KG1 (cell line): ENCODE measurements at places on chromosomes 4 and X.

GRCh38 chrX:33465137-33465536, 253.8 kb upstream of the DMD start:
- no peak for DNase-seq

- DNase-seq, result no peak
These were observed 63.3 kb downstream of the GALNT7 start for GRCh38 chr4:173231916-173232315.

DNA sequence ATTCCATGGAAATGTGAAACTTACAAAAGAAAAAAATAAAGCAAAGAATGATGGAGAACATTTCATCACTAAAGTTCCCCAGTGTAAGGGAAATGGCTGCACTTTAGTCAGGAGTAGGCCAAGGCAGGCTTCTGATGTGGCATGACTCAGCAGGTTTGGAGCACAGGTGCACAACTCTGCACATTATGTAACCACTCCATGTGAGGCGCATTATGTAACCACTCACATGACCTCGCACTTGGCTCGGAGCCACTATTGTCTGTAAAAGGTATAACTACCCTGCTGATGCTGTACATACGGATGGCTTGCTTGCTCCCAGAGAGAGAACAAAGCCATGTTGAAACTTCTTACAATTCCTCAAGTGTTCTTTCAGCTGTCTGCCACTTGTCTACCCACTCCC, 727.6 kb downstream of the TRAM1L1 start:
- no peak for DNase-seq

- no peak for DNase-seq
These were observed 43.1 kb upstream of the WDR1 start for GRCh38 chr4:10159671-10160070.

GRCh38 chr4:1616557-1616930, 67.6 kb downstream of the FAM53A start:
- no peak for DNase-seq

- DNase-seq, result no peak
These were observed 50.6 kb downstream of the ZGRF1 start for GRCh38 chr4:112585977-112586736.
